ENCODE measurements at places on chromosomes 3 and 15. TPM values are rescaled to one million over a fixed set of nuclear protein-coding genes. Genes with fewer than 3 reads are reported as not detected.

Gene LINS1
- 10.0 TPM for polyA plus RNA-seq

Gene ZPLD1
- 0.05 TPM for polyA plus RNA-seq

Gene ATP13A5
- polyA plus RNA-seq: not detected

Gene SIDT1
- polyA plus RNA-seq: 0.25 TPM

Gene IDH2
- 32.2 TPM for polyA plus RNA-seq

Gene DYNLT2B
- 34.9 TPM for polyA plus RNA-seq

Gene ZFAND6
- 152 TPM for polyA plus RNA-seq

Gene PLXNA1
- 17.5 TPM for polyA plus RNA-seq

Gene CAMP
- polyA plus RNA-seq: not detected

Gene RLBP1
- not detected for polyA plus RNA-seq

Gene SLC22A13
- polyA plus RNA-seq: 0.08 TPM

Gene INSYN1
- 1.9 TPM for polyA plus RNA-seq

Gene GPR160
- polyA plus RNA-seq: 2.0 TPM

Gene PLSCR5
- not detected for polyA plus RNA-seq

Gene NANOGP8
- polyA plus RNA-seq: not detected

Gene SLC24A1
- polyA plus RNA-seq: 6.4 TPM

Gene POLR2M
- polyA plus RNA-seq: 65.0 TPM

Gene EXD1
- polyA plus RNA-seq: 0.34 TPM

Gene FAM107A
- not detected for polyA plus RNA-seq

Gene ZNF80
- polyA plus RNA-seq: not detected

Gene TMIE
- not detected for polyA plus RNA-seq

Gene H1-8
- polyA plus RNA-seq: not detected

Gene PLCD1
- 3.7 TPM for polyA plus RNA-seq

Gene PPP2R3A
- polyA plus RNA-seq: 1.9 TPM

Gene ROPN1
- not detected for polyA plus RNA-seq

Gene SAMD7
- not detected for polyA plus RNA-seq

Gene RCCD1
- 39.4 TPM for polyA plus RNA-seq

Gene CNTN4
- not detected for polyA plus RNA-seq

Gene ACAA1
- 52.3 TPM for polyA plus RNA-seq

Gene ECE2
- not detected for polyA plus RNA-seq

Gene MORC1
- not detected for polyA plus RNA-seq

Gene P2RY13
- not detected for polyA plus RNA-seq

Gene NMNAT3
- 1.2 TPM for polyA plus RNA-seq

Gene EPM2AIP1
- polyA plus RNA-seq: 11.1 TPM

Gene ITPKA
- 1.5 TPM for polyA plus RNA-seq

Gene CCR3
- polyA plus RNA-seq: not detected

Gene UROC1
- not detected for polyA plus RNA-seq

Gene DUOX1
- not detected for polyA plus RNA-seq

Gene SLC12A1
- not detected for polyA plus RNA-seq

Gene CLCN2
- 4.9 TPM for polyA plus RNA-seq

Gene APEH
- polyA plus RNA-seq: 66.9 TPM

Gene SNTN
- polyA plus RNA-seq: not detected

Gene TEX9
- polyA plus RNA-seq: 8.5 TPM

Gene CCDC39
- polyA plus RNA-seq: not detected

All from A549 (cell line).